ENCODE measurements at places on chromosomes 1 and 21. TPM values are rescaled to one million over a fixed set of nuclear protein-coding genes. Genes with fewer than 3 reads are reported as not detected.
A peak's percentile ranks its signal among the peaks of the same experiment; 100 is the strongest.

The S100A13 gene
- polyA plus RNA-seq, result 77.2 TPM

The HSD3B1 gene
- polyA plus RNA-seq, result not detected

The AK4 gene
- polyA plus RNA-seq, result 16.5 TPM

The FCRL1 gene
- 0.52 TPM for polyA plus RNA-seq

The VN1R5 gene
- not detected for polyA plus RNA-seq

DNA sequence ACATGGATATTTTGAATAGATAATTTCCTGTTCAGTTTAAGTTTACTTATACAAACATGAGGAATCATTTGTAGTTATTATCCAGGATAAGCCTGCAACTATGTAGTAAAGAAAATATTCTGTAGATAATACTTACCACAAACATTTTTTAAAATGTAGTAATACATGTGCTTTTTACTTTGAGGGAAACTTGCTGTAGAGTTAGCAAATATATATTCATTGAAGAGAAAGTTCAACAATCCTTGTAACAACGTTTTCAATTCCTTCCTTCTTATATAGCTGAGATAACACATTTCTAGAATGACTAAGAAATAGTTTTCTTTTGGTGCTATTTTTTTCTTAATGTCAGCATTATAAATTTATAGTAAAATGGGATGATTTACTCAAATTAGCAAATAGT lies 664.6 kb upstream of the ADAMTS5 start:
- no peak for DNase-seq

DNA sequence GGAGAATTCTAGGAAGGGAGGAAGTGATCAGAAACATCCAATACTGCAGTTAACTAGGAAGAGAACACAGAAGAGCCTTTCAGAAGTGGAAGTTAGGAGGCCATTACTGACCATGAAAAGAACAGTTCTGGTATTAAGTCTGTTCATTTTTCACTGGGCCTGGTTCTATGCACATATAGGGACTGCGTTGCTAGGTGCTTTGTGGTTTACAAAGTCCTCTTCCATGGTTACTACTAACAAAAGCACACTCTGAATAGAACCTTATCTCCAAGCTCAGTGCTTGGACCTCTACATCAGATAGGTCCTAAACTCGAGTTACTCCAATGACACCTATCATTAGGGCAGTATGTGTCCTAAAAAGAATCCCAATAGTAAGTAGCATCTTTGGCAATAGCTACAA lies 75.4 kb downstream of the RPAP2 start:
- no peak for DNase-seq

DNA sequence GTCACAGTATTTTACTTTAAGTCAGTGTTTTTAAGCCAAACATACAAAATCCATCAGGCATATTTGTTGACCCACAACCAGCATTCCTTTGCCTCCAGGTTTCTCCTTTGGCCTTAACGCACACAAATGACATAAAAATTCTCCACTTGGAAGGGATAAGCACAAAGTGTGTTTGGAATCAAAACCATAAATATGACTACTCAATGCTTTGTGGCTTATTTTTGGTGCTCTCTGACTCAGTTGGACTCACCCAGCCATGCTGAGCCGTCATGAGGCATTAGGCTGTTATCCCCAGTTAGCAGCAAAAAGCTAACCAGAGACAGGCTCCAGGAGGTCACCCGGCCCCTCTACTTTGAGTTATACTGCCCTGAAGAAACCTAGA lies 948 bp downstream of the PRUNE1 start:
- DNase-seq, result no peak

GRCh38 chr1:215749414-215749813 lies 182.3 kb downstream of the KCTD3 start:
- DNase-seq, result no peak

DNA sequence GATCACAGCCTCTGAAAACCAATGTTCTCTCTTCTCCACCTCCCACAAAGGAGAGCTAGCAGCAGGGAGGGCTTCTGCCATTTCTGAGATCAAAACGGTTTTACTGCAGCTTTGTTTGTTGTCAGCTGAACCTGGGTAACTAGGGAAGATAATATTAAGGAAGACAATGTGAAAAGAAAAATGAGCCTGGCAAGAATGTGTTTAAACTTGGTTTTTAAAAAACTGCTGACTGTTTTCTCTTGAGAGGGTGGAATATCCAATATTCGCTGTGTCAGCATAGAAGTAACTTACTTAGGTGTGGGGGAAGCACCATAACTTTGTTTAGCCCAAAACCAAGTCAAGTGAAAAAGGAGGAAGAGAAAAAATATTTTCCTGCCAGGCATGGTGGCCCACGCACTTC lies 35.8 kb upstream of the TDRD10 start:
- no peak for DNase-seq

DNA sequence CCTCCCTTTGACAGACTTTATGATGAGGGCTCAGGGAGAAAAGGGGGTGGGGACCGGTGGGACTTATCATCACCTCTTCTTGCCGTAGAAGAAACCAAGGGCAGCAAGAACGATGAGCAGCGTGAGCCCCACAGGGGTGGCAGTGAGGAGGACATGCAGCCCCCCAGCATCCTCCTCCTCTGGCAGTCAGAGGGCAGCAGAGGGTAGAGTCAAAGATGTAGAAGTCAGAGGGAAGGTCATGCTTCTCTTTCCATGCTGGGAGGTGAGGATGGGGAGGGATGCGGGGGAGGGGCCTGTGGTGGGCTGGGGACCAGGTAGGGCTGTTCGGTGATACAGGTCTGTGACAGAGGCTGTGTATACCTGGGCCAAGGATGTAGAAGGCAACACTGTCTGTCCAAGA lies 14.8 kb downstream of the INSRR start:
- DNase-seq, result no peak

DNA sequence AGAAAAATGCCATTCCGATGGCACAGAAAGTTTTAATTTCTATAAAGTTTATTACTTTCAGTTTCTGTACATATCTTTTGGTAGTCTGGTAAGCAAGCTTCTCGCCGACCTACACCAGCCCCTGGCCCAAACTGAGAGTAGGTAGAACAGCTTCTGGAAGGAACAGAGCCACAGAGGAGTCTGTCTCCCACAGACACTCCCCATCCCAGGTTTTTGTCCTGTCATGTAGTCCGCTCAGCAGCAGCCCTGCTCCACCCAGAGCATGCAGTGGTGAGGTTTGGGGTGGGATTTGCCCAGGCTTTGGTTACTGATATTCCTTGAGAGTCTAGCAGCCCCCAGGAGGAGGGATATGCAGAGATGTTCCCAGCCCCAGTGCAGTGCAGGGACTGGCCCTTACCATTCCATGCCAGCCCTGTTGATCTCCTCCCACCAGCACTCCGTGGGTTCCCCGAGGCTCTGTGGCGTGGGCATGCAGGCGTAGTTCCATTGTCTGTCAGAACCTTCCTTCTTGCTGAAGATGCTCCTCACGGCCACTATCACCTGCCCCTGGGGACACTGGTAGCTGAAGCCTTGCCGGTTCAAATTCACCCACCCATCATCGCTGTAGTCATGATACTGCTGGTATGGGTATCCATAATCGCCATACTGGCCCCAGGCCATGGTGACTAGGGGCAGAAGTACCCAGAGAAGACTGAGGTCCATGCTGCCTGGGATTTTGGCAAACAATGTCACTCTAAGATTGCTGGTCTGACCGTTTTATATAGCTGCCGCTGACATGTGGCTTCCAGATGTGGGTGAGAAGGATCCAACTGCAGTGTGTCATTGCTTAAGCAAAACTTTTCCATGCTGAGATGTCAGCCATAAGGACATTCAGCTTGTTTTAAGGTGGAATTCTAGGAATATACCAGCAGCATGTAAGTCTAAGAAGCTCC lies at the start of gene DPT:
DPT (minus strand) TSS at position 734 of the 932 bp plus-strand sequence; CDS start at position 702, 32 bp downstream.
- DNase-seq, result peak; percentile 14

- DNase-seq, result no peak
These were observed 5.0 kb downstream of the ABCA4 start for GRCh38 chr1:94115900-94116436.

All from large intestine (tissue), 12 donors.